ENCODE measurements at places on chromosomes 12 and 14.

GRCh38 chr12:43285159-43285598 lies 266.8 kb downstream of the ADAMTS20 start:
- no peak for DNase-seq

DNA sequence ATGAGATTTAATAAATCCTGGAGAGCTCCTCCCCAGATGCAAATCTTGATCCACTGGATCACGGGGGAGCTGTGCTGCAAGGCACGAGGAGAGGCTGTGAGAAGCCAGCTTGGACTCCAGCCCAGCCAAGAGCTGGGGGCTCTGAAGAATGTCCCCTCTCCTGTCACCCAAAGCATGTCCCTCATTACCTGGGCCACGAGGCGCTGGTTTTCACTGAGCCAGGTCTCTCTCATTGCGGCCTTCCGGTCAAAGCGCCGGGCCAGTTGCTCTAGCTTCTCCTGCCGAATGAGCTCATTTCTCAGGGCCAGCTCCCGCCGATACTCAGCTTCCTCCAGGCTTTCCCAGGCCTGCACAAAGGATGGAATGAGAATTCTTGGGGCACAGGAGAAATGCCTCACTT lies 83.3 kb downstream of the SPTB start:
- no peak for DNase-seq

DNA sequence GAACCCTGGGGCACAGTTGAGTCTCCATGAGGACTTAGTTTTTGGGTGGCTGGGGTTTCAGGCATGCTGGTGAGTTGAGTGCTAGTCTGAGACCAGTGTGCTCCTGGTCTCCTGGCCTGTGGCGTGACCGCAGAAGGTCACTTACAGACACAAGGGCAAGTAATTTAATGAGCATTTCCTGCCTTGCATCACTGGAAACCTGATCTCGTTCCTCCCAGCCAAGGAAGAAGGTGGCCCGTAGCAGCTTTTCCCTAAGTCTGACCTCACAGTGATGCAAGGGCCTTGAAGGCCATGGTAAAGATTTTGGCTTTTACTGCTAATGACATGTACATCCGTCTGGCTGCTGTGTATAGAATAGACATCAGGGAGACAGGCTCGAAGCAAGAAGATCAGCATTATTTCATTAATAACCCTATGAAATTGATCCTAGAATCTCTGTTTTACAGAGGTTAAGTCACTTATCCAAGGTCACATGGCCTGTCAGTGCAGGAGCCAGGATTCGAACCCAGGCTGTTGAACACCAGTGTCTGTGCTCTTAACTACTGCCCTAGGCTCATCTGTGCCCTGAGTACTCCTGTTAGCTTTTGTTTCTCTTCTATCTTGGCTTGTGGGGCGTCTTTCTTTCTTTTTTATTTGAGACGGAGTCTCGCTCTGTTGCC lies 4.6 kb downstream of the TMEM120B start:
- peak; percentile 82 for DNase-seq

- DNase-seq, result no peak
These were observed 119.3 kb upstream of the OVCH1 start for GRCh38 chr12:29616664-29617406.

GRCh38 chr14:95480109-95480886 lies 36.2 kb downstream of the SYNE3 start:
- no peak for DNase-seq

- DNase-seq, result no peak
These were observed 36.2 kb upstream of the APPL2 start for GRCh38 chr12:105272152-105272551.

- no peak for DNase-seq
These were observed 1.1 kb upstream of the FERMT2 start for GRCh38 chr14:52951681-52952554.

DNA sequence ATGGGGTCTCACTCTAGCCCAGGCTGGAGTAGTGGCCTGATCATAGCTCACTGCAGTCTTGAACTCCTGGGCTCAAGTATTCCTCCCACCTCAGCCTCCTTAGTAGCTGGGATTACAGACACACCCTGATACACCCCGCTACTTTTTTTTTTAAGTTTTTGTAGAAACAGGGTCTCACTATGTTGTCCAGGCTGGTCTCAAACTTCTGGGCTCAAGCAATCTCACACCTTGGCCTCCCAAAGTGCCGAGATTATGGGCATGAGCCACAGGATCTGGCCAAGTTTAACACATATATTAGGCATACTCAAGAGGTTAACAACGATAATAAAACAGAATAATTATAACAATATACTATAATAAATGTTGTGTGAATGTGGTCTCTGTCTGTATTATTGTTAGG lies 25.8 kb downstream of the PPTC7 start:
- no peak for DNase-seq

GRCh38 chr12:126219654-126220279 lies 1154.5 kb downstream of the AACS start:
- DNase-seq, result no peak

GRCh38 chr14:22106700-22107697 lies 433.4 kb upstream of the OR4E1 start:
- DNase-seq, result no peak

DNA sequence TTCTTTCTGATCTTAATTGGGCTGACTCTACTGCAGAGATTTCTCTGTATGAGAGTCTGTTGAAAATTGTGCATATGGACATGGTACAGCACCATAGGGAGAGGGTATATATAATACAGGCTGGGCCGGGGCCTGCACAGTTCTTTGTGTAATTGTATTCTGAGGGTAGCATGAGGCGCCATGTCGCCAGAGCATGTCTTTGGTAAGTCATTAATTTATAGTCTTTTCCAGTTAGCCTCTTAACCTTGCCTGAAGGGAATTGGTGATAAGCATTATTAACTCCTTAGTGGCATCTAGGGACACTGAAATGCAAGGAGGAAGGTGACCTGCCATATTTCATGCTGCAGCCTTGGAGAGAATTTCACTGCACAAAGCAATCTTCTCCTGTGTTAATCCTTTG lies 569.9 kb downstream of the TMTC2 start:
- no peak for DNase-seq

DNA sequence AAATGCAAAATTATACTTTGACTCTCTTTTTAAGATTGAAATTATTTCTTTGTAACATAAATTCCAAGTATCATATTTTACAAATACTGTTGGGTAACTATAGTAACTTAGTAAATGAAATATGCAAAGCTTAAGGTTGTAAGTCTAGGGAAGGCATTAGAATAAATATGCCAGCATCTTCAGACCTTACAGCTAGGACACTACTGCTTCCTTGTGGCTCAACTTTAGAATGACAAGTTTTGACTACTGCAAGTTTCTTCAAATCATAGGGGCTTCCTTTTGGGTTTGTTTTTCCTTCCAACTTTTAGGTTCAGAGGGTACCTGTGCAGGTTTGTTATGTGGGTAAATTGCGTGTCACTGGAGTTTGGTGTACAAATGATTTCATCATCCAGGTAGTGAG lies 17.7 kb upstream of the ANP32D start:
- DNase-seq, result peak; percentile 1

DNA sequence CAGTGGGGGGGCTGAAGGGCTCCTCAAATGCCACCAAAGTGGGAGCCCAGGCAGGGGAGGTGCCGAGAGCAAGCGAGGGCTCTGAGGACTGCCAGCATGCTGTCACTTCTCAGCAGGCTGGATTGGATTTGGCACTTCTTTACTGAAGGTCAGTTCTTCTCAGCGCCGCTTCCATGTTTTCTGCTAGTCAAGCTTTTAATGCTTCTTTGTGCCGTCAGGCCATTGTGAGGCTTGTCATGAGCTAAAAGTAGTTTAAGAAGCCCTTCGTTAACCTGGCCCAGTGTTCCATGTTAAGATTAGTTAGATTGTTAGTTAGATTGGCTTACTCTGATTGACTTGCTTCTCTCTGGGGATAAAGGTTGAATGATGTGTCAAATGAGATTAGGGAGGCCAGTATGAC lies 13.4 kb downstream of the GABARAPL1 start:
- DNase-seq, result no peak

DNA sequence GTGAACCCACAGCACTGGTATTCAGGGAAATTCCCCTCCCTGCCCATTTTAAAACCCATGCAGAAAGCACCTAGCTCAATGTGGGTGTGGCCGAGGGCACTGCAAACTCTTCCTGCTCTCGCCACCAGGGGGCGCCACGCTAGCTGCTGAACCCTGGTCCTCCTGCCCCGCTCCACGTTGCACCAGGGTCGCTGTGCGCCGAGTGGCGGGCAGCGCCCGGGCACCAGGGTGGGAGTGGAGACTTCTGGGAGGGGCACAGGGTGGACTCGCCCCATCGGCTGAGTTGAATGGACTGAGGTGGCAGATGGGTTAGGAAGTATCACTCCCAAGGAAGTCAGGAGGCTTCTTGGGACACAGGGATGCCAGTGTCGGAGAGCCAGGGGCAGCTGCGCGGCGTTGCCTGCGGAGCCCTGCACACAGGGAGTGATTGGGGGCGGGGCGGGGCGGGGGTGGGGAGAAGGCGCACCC lies 48.1 kb upstream of the BCL11B start:
- DNase-seq, result peak; percentile 19

DNA sequence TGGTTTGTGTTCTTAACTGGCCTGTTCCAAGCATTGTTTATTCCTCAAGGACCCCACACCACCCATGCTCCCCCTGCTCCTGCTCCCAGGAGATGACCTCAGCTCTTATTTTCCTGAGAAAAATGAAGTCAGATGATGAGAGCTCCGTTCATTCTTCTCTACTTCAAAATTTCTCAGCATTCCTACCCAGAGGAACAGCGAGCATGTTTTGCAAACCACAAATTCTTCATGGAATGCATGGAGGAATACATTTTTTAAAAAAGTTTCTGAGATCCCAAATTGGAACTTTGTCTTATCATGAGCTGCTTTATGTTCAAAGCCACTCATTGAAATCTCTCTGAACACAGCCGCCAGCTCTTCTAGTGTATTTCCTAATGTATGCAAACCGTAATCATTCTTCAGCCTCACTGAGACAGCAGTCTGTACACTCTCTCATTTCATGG lies 44.9 kb downstream of the SYNE2 start:
- DNase-seq, result no peak

GRCh38 chr12:27555361-27555760 lies 31.4 kb downstream of the PPFIBP1 start:
- peak; percentile 72 for DNase-seq

- no peak for DNase-seq
These were observed 51.4 kb downstream of the FGD4 start for GRCh38 chr12:32450768-32451167.

- DNase-seq, result peak; percentile 12
These were observed 63.8 kb downstream of the FAR2 start for GRCh38 chr12:29212682-29213403.

DNA sequence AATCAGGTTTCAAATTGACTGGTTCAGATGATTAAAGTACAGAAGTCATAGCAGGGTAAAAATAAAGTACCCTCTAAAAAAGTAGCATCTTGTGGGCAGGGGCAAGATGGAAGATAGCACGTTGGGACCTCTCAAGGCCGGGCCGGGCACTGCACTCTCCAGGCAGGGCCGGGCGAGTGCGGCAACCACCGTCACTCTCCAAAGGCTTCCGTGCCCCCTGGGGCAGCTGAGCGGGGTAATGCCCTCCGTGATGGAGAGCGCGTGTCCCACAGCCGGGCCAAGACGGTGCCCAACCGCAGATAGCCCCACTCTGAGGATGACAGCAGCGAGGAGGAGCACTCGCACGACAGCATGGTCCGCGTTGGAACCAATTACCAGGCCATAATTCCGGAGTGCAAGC lies 8.6 kb upstream of the PLXNC1 start:
- DNase-seq, result no peak

GRCh38 chr12:61713121-61713520 lies 547.1 kb upstream of the USP15 start:
- peak; percentile 72 for DNase-seq

- no peak for DNase-seq
These were observed 86.7 kb downstream of the PRIMA1 start for GRCh38 chr14:93701562-93701961.

- DNase-seq, result no peak
These were observed 417.7 kb downstream of the TMEM121 start for GRCh38 chr14:105943973-105944602.

DNA sequence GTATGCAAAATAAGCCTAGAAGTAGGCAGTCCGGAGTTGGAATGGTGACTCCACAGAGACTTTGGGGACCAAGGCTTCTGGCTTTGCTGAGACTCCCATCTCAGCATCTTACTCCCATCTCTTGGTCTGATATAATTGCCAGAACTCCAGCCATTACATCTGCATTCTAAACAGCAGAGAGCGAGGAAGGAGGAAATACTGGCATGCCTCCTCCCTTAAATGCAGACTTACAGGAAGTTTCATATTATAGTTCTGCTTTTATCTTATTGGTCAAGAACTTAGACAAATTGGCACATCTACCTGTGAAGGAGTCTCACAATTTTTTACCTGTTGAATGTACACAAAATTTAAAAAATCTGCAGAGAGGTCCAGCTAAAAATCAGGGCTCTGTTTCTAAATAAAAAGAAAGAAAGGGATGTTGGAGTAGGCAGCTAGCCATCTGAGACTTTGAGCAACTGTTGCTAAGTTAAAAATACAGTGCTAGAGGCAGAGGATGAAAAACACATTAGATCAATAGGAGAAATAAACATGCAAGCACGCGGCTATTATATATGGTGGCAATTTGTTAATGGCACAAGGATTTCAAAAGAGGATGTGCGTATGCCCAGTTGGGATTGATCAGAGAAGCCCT lies 209.9 kb upstream of the HMGA2 start:
- DNase-seq, result no peak

DNA sequence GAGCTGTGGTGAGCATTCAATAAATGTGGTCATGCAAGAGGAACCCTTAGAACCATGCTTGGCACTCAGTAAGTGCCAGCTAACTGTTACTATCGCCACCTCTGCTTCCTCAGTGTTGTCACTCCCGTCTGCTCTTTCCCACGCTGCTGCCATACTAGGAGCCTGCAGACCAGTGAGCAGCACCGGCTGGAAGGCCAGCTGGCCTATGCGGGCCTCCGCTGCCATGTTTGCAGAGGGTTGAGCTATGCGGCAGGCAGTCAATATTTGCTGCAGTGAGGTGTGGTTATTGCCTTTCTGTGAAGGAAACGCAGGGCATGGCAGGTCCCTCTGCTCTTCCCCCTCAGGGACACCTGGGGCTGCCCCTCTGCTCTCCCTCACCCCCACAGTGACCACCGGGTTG lies 13.0 kb downstream of the KMT5A start:
- no peak for DNase-seq
